T-helper 17 cell (primary cell): ENCODE measurements at places on chromosomes 16 and 17. TPM values are rescaled to one million over a fixed set of nuclear protein-coding genes. Genes with fewer than 3 reads are reported as not detected.

CLEC18B gene
- total RNA-seq: 2.4 TPM

HBA1 gene
- 0.65 TPM for total RNA-seq

ANKRD40CL gene
- total RNA-seq: not detected

GGT6 gene
- not detected for total RNA-seq

PHOSPHO1 gene
- total RNA-seq: not detected
